Hematopoietic multipotent progenitor cell (in vitro differentiated cells): ENCODE measurements at places on chromosomes 3 and 15. TPM values are rescaled to one million over a fixed set of nuclear protein-coding genes. Genes with fewer than 3 reads are reported as not detected.

FMN1 gene
- 0.27 TPM for total RNA-seq

GRCh38 chr3:197117114-197117513 is 87.5 kb upstream of the MELTF start:
- no peak for DNase-seq

GPR87 gene
- not detected for total RNA-seq

MST1R gene
- total RNA-seq = 1.1 TPM

A4GNT gene
- not detected for total RNA-seq

GRCh38 chr3:161545824-161546223 is 49.2 kb downstream of the OTOL1 start:
- DNase-seq = no peak

- no peak for DNase-seq
Observed at GRCh38 chr3:160224811-160225175, 429 bp upstream of the C3orf80 start.

GRCh38 chr3:126321490-126321889 is 35.7 kb downstream of the KLF15 start:
- no peak for DNase-seq

GRCh38 chr15:66599536-66600239 is 33.9 kb upstream of the LCTL start:
- DNase-seq = no peak

ALPK3 gene
- total RNA-seq = 0.81 TPM

DNA sequence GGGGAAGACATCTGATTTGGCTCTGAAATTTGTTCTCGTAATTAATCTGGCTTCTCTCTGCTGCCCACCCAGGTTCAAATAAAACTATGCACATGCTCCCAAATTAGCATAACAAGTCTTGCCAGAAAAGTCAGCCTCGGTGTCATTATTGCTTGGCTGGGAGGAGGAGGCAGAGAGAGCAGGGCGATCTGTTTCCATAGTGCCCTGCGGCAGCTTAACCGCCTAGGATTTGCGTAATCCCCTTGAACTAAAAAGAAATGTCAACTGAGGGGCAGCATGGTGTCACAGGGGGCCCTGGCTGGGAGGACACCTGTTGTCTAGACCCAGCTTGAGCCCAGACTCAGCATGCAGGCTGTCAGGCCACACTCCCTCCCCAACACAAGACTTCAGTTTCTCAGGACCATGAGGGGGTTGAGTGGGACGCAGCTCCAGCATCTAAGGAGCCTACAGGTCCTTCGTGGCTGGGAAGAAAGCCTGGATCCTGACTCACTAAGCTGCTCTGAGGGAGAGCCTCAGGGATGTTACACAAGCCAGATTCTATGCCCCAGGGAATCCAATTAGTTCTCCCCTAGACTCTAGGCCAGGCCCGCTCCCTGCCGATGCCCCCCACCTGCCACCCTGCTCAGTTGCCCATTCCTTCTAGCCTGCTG is 17.3 kb downstream of the MRPS11 start:
- DNase-seq = no peak

GRCh38 chr3:14393440-14394106 is 8.8 kb upstream of the SLC6A6 start:
- DNase-seq = no peak

- no peak for DNase-seq
Observed at GRCh38 chr3:27391796-27392195, 22.6 kb upstream of the NEK10 start.

GRCh38 chr3:155757577-155757976 is 12.7 kb upstream of the PLCH1 start:
- no peak for DNase-seq

DNA sequence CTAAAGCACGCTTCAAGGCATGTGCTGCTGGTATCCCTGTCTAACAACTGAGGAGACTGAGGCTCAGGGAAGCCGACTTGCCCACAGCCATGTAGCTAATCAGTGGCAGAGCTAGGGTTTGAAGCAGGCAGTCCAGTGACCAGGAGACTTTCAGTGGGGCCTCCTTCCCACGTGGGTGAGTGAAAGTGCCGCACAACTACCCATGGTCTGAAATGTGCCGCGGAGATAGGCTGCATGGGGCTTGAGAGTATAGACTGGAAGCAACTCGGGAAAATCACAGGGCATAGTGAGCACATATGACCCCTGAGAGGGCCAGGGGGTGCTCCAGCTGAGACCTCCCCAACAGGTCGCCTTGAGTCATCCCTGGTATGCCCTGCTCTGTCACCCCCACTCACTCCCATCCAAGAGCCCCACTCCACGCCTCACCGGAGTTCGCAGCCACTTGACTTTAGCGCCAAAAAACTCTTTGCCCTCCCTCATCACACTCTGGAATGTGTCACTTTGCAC is 19.1 kb downstream of the FAM174B start:
- no peak for DNase-seq

DNA sequence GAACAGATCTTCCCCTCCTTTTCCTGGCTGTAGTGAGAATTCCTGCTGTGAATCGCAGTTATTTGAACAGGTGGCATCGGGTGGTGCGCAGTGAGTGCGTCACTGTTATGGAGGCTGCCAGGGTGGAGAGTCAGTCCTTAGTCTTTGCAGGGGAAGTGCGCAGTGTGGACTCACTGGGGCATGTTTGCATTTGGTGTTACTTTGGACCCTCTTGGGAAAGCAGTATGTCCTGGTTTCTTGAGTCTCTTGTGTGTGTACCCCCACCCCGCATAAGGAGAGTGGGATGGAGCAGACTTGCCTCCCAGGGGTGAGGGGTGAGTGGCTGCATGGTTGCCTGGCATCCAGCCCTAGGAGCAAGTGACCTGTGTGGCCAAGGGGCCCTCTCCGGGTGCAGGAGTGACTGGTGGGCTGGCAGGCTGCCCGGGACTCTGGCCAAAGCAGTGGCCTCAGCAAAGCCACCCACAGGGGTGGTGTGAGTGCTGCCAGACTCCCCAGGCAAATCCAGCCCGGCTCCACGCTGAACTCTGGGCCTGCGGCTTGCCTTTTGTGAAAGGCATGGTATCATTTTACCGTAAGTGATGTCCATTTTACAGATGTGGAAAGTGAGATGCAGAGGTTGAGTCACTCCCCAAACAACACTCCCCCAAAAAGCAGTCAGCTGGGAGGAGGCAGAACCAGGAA is 46.4 kb downstream of the DNASE1L3 start:
- DNase-seq = no peak

VGLL4 gene
- 63.3 TPM for total RNA-seq

IGSF10 gene
- 1.3 TPM for total RNA-seq

NOP10 gene
- 125 TPM for total RNA-seq

DNA sequence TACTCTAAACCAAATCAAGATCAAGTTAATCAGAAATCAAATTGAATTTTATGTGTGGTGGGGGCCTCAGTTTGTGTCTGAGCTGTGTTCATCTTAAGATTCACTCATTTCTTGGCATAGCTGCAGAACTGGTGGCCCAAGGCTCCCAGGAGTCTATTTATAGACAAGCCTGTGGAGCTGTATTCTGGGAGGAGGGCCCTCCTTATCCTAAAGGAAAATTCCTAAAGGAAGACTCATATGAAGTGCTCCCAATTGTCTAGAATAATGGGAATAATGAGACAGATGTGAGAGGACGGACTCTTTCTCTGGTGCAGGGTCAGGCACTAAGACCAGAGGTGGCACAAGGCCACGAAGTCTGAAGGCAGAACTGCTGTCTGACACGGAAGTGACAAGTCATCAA is 38.9 kb downstream of the C3orf85 start:
- DNase-seq = no peak

DNA sequence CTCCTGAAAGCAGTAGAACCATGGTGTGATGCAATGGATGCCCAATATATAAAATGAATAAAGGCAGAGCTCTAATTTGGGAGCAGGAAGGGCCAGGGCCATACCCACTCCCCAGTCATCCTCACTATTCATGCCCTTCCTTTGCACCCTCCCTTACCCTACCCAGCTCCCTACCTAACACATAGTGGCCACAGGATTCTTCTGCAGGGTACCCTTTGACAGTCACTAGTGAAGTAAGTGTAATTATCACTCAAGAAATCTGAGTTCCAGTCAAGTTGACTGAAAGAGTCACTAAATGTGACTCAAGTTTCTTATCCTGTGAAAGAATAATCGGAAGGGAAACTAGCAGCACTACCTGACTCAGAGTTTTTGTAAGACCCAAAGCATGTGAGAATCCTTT is 69.2 kb downstream of the RASA2 start:
- DNase-seq = no peak

GRCh38 chr15:84658788-84659411 is 901 bp upstream of the NMB start:
- DNase-seq = no peak

GRCh38 chr3:105798381-105798934 is 70.4 kb downstream of the CBLB start:
- DNase-seq = peak; percentile 55

GRCh38 chr3:94365006-94365405 is 302.1 kb downstream of the NSUN3 start:
- no peak for DNase-seq

DNA sequence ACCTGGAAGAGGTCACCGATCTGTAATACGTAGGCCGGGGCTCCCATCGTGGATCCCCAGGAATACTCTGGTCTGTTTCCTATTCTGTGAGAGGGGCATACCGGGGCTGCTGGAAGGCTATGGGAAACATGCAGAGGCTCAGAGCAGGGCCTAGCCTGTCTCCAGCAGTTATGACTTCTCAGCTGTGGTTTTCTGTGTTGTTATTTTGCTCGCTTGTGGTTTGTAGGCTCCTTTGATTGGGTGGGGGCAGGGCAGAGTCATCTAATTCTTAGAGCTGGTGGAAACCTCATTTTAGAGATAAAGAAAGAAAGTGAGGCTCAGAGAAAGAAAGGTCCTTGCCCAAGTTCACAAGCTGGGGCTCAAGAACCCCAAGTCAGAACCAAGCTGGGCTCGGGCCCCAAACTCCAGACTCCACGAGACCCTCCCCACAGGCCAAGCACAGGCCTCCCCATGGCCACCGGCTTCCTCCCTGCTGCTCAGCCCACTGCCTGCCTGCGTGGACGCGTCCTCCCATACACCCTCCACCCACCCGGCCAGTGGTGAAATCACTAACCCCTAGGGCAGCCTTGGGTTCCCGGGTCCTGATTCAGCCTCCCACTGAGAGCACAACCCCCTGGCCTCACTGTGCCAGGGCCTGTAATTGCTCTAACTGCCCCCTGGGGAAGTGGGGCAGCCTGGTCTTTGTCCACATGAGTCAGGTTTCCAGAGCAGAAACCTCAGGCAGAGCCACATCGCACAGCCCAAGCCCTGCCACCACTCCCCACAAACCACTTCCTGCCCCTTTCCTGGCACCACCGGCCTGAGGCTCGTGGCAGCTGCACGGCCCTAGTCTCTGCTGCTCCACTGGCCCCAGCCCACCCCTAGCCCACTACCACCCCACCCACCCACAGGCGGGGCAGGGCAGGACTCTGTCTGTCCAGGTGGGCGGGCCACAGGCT is 270.8 kb downstream of the UACA start:
- peak; percentile 53 for DNase-seq

GRCh38 chr15:40106203-40107161 is 2.2 kb downstream of the BMF start:
- DNase-seq = peak; percentile 46

NLGN1 gene
- total RNA-seq = 2.2 TPM

- no peak for DNase-seq
Observed at GRCh38 chr3:62699728-62700127, 175.5 kb downstream of the CADPS start.

DNA sequence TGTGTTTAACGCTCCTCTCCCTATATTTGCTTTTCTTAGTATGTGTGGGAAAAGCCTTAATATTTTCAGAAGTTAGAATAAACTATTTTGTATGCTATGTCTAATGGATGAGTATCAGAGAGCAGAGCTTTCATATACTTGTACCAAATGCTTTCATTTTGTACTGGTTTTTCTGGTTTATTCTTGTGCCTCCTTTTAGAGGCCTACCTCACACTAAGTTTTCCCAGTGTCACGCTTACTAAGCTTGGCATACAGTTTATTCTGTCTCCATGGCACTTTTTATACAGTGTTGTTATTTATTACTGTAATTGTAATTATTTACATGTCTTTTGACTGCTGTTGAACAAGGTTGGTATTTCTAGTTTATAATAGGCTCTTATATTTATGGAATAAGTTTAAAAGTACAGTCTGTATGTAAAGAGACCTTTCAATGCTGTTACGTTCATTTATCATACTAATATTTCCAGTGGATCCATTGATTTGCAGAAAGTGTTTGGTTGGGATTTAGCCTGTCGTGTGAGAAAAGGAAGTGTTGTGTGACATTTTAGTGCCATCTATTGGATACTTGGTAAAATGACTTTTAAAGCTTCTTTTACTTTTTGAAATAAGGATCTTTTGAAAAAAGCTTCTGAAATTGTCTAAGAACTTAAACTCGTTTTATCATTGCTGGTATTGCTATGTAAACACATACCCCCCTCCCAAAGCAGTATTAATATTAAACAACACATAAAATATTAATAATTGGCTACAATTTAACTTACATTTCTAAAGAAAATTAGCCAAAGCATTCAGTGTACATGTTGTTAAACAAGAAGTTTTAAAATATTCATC is 5.2 kb upstream of the EBLN2 start:
- DNase-seq = peak; percentile 3

CYP1A2 gene
- not detected for total RNA-seq

GRCh38 chr3:157130467-157131251 is 29.3 kb downstream of the CCNL1 start:
- DNase-seq = peak; percentile 60

SLC6A20 gene
- under 0.01 TPM for total RNA-seq

- DNase-seq = no peak
Observed at GRCh38 chr15:70470556-70471191, 292.7 kb downstream of the UACA start.

DNA sequence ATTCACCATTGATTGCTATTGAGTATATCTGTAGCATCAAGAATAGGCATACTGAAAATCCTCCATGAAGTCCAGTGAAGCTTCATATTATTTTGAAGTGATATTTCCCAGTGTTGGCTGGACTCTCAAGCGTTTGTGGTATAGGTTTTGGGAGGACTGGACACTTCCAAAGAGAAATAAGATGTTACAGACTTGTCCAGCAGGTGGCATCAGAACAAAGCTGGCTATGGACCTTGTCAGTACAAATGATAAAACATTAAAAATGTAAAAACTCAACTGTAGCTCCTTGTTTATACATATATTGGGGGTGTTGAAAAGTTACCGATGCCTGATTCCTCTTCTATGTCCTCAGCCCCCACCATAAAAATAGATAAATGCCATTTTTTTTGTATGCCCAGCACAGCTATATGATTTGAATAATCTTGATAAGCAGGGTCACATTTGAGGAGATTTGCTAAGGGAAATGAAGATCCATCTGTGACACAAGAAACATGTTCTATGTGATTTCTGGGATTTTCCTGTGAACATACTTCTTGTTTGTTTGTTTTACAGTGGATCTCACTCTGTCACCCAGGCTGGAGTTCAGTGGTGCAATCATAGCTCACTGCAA is 54.5 kb upstream of the GOLGA6B start:
- no peak for DNase-seq

CTNNB1 gene
- 571 TPM for total RNA-seq

DNA sequence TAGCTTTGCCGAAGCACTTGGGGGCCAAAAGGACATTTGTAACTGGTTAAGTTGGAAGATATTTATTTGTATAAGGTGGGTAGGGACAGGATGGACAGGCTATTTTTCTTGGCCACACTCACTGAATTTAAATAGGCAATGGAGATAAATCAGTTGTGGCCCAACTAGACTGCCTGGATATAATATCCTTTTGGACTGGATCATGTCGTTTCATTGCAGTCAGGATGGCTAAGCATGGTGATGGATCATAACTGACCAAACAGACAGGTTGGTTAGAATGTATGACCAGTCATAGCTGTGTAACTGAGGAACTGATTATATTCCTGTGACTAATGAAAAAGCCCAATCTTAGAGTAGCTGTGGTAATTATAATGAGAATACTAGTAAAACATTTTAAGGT is 284.0 kb downstream of the LPP start:
- no peak for DNase-seq

GRCh38 chr3:75906555-75907112 is 121.3 kb upstream of the ZNF717 start:
- DNase-seq = no peak
